ENCODE measurements at places on chromosomes 6 and 20. TPM values are rescaled to one million over a fixed set of nuclear protein-coding genes. Genes with fewer than 3 reads are reported as not detected.

- H3K4me3 ChIP-seq: no peak overlapping the region
- no peak overlapping the region for H3K27ac ChIP-seq
- H3K27me3 ChIP-seq: peaks cover 8% of the 10 kb centered on the region
- H3K36me3 ChIP-seq: no peaks in the 10 kb centered on the region
Measured at GRCh38 chr6:72182337-72183246, 296.2 kb downstream of the RIMS1 start.

DNA sequence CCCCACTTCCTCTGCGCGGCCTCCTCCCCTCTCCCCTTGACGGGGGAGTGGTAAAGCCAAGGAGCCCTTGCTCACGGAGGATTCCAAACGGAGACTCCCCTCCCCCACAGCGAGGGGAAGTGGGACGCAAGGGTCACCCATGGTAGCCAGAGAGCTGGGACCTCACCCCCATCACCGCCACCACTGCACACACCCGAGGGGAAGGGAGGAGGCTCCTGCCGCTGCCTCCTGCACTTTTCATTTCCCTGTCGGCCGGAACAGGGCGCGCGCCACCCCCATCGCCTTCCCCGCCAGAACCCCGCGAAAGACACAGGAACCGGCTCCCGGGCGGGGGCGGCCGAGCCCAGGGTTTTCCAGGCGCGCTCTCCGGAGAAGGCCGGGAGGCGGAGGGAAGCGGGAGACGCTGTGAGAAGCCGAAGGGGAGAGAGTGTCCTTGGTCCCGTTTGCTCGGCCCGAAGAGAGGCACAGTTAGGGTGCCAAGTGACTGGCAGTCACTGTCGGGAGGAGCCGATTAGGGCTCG lies 789 bp downstream of the CCND3 start:
- no peak for DNase-seq
- H3K4me1 ChIP-seq: peaks cover 35% of the 10 kb centered on the region
- peak overlapping the region; percentile 98 for H3K4me3 ChIP-seq
- peaks cover 3% of the 10 kb centered on the region for H3K36me3 ChIP-seq
- H3K27me3 ChIP-seq: no peaks in the 10 kb centered on the region

The ANKRD6 gene
- total RNA-seq: 0.93 TPM

GRCh38 chr6:5199283-5199682 lies 61.5 kb downstream of the LYRM4 start:
- no peaks in the 10 kb centered on the region for H3K4me1 ChIP-seq

The TREM1 gene
- 0.77 TPM for total RNA-seq

DNA sequence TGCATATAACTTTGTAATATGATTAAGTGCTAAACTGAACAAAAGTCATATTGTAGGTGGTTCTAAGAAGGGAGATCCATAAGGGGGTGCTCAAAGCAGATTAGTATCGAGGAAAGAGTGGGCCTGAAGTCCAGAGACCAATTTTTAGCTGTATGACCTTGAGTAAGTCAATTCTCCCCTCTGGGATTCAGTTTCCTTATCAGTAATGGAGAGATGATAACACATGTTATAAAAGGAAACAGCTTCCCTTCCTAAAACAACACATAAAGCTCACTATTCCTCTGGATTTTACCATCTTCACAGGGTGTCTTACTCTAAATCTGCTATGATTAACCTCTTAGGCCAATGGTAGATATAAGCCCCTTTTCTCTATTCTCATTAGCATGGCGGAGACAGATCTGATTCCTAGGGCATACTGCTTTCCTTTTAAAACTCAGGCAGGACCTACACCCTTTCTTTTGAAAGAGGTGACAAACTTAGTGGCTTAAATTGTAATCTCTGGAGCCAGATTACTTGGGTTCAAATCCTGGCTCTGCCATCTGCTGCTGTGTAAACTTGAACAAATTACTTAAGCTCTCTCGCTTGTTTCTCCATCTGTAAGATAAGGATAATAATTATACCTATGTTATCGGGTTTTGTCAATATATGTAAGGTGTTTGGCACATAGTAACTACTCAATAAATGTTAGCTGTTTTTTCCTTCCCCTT lies 39.5 kb downstream of the ACSS2 start:
- H3K27me3 ChIP-seq: no peaks in the 10 kb centered on the region
- no peaks in the 10 kb centered on the region for H3K36me3 ChIP-seq
- no peak overlapping the region for H3K27ac ChIP-seq
- no peak overlapping the region for H3K4me3 ChIP-seq
- H3K4me1 ChIP-seq: no peaks in the 10 kb centered on the region

The LHFPL5 gene
- not detected for total RNA-seq

DNA sequence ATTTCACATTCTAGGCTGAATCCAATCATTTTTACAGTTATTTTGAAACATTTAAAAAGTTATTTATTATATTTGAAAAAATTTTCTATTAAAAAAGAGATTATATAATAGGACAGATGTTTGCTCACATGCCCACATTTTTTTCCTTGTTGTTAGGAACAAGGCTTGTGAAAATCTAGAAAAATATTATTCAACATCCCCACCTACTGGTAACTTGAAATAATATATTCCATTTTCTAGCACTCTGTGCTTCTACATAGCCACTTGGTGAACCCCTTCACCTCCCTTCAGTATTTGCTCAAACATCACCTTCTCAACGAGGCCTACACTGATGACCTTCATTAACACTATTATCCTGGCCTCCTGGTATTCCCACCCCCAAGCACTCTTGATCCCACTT lies 18.3 kb upstream of the GPRC6A start:
- no peak for DNase-seq
- no peaks in the 10 kb centered on the region for H3K36me3 ChIP-seq
- no peak overlapping the region for H3K27ac ChIP-seq
- no peaks in the 10 kb centered on the region for H3K27me3 ChIP-seq
- no peak overlapping the region for H3K4me3 ChIP-seq

- peak overlapping the region; percentile 81 for H3K27ac ChIP-seq
- H3K4me3 ChIP-seq: peak overlapping the region; percentile 74
- DNase-seq: peak; percentile 55
- H3K4me1 ChIP-seq: peaks cover 9% of the 10 kb centered on the region
Measured at GRCh38 chr6:18155864-18156421, 721 bp downstream of the KDM1B start.

DNA sequence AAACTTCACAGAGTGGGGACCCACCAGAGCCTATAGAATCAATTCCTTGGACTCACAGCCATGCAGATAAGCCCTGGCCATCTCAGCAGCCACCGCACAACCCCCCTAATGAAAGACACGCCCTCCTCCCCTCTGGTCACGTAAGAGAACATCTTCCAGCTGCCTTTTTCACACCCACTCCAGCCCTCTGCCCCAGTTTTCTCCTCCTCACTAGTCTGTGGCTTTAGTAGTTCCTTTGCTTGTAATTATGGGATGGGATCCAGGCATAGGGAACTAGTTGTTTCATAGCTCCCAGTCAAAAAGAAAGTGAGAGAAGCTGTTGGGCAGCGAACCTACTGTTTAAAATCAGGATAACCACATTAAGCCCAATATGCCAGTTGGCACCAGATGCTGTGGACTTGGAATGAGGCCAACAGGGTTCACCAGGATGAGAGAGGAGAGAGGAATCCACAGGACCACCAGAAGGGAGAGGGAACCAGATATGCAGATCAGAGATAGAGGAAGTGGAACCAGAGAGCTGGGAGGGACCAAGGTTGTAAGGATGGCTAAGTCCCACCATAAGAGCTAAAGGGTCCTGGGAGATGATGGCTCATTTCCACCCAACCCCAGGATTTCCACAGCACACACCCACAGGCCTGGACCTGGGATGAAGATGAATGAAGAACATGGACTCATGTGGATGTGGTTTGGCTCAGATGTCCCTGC lies 9.0 kb upstream of the BTN3A1 start:
- no peak overlapping the region for H3K27ac ChIP-seq
- H3K36me3 ChIP-seq: peaks cover under 1% of the 10 kb centered on the region
- H3K4me1 ChIP-seq: peaks cover 10% of the 10 kb centered on the region
- no peak for DNase-seq

DNA sequence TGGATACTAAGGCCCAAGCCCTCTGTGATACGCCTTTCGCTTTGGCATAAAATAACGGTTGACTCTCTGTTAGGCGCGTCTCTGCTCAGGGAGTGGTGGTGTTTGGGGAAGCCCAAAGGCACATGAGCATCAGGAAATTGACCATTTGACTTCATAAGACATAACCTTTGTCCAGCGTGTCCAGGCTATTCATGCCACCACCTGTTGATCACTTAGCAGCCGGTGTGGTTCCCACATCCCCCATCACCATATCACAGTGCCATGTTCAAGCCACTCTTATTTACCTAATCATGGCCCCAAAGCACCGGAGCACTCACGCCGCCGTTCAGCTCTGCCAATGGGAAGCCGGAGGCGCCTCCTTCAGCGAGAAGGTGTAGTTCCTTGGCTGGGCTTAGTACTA lies 27.9 kb downstream of the SLCO4A1 start:
- DNase-seq: no peak
- H3K4me1 ChIP-seq: no peaks in the 10 kb centered on the region
- no peak overlapping the region for H3K4me3 ChIP-seq
- H3K27me3 ChIP-seq: no peaks in the 10 kb centered on the region

GRCh38 chr20:57598491-57598890 lies 21.7 kb downstream of the ZBP1 start:
- no peak overlapping the region for H3K4me3 ChIP-seq
- DNase-seq: no peak

DNA sequence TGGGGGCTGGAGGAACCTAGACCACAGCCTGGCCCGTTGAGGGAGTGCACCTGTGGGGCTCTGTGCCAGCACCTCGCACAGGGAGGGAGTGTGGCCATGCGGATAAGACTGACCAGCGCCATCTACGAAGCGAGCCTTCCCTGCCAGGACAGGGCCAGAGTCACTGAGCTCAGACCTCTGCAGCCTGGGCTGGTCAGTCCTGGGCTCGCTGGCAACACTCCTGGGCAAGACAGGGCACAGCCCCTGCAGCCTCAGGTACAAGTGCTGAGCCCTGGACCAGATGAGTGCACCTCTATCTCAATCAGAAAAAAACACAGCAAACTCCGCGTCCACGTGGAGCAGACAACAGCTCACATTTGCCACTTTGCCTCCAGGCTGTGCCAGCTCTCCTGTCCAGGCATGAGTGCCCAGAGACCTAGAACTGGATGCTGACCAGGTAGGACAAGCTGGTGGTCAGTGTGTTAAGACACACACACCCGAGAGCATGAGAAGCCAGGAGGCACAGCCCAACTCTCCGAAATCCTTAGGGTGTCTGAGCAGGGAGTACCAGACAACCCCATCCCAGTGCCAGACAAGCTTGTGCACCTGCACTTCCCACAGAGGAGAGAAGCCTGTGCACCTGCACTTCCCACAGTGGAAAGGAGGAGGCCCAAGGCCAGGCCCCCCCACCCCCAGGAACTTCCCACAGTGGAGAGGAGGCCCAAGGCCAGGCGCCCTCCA lies 4.9 kb downstream of the ARFRP1 start:
- peaks cover 25% of the 10 kb centered on the region for H3K4me1 ChIP-seq
- H3K36me3 ChIP-seq: peaks cover 5% of the 10 kb centered on the region
- H3K27ac ChIP-seq: no peak overlapping the region

- DNase-seq: no peak
- no peaks in the 10 kb centered on the region for H3K36me3 ChIP-seq
- no peaks in the 10 kb centered on the region for H3K4me1 ChIP-seq
- H3K27ac ChIP-seq: no peak overlapping the region
- no peak overlapping the region for H3K4me3 ChIP-seq
- H3K27me3 ChIP-seq: no peaks in the 10 kb centered on the region
Measured at GRCh38 chr6:157953580-157954091, 28.0 kb upstream of the SYNJ2 start.

The RSPO3 gene
- not detected for total RNA-seq

The ADGB gene
- total RNA-seq: not detected

- H3K27me3 ChIP-seq: no peaks in the 10 kb centered on the region
- H3K4me3 ChIP-seq: no peak overlapping the region
- H3K27ac ChIP-seq: no peak overlapping the region
- H3K4me1 ChIP-seq: no peaks in the 10 kb centered on the region
- DNase-seq: no peak
- no peaks in the 10 kb centered on the region for H3K36me3 ChIP-seq
Measured at GRCh38 chr20:7428946-7429345, 511.3 kb downstream of the HAO1 start.

GRCh38 chr20:58131151-58131550 lies 97.3 kb downstream of the ANKRD60 start:
- no peak overlapping the region for H3K4me3 ChIP-seq
- H3K36me3 ChIP-seq: no peaks in the 10 kb centered on the region
- no peaks in the 10 kb centered on the region for H3K4me1 ChIP-seq

GRCh38 chr6:138258197-138258596 lies 39.9 kb upstream of the PBOV1 start:
- no peaks in the 10 kb centered on the region for H3K4me1 ChIP-seq
- no peaks in the 10 kb centered on the region for H3K36me3 ChIP-seq
- no peak for DNase-seq
- H3K4me3 ChIP-seq: no peak overlapping the region
- H3K27ac ChIP-seq: no peak overlapping the region

- H3K27me3 ChIP-seq: no peaks in the 10 kb centered on the region
- H3K4me1 ChIP-seq: peaks cover 22% of the 10 kb centered on the region
- no peak overlapping the region for H3K4me3 ChIP-seq
Measured at GRCh38 chr6:32665661-32666060, 796 bp downstream of the HLA-DQB1 start.

- H3K27me3 ChIP-seq: no peaks in the 10 kb centered on the region
- no peak overlapping the region for H3K27ac ChIP-seq
- DNase-seq: no peak
- no peaks in the 10 kb centered on the region for H3K36me3 ChIP-seq
- no peaks in the 10 kb centered on the region for H3K4me1 ChIP-seq
Measured at GRCh38 chr6:3406362-3406821, 50.5 kb downstream of the SLC22A23 start.

The CFB gene
- total RNA-seq: 0.44 TPM

DNA sequence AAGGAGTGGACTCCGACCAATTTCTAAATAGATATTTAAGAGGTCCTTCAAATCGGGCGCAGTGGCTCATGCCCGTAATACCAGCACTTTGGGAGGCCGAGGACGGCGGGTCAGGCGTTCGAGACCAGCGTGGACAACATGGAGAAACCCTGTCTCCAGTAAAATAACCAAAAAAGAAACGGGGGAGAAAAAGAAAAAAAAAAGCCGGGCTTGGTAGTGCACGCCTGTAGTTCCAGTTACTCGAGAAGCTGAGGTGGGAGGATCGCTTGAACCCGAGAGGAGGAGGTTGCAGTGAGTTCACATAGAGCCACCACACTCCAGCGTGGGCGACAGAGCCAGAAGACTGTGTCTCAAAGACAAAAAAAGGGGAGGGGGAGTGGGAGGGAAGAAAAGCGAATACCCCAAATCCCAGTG lies 53.3 kb upstream of the HFE start:
- peak overlapping the region; percentile 83 for H3K27ac ChIP-seq
- no peaks in the 10 kb centered on the region for H3K36me3 ChIP-seq
- peak overlapping the region; percentile 70 for H3K4me3 ChIP-seq
- DNase-seq: no peak

GRCh38 chr6:40390144-40390800 lies 196.9 kb downstream of the LRFN2 start:
- no peaks in the 10 kb centered on the region for H3K27me3 ChIP-seq
- H3K36me3 ChIP-seq: no peaks in the 10 kb centered on the region
- H3K4me3 ChIP-seq: no peak overlapping the region
- no peak for DNase-seq

GRCh38 chr20:45292343-45292742 lies 14.3 kb upstream of the RBPJL start:
- no peak for DNase-seq
- H3K27me3 ChIP-seq: peaks cover 6% of the 10 kb centered on the region
- H3K4me1 ChIP-seq: no peaks in the 10 kb centered on the region
- H3K27ac ChIP-seq: no peak overlapping the region
- no peaks in the 10 kb centered on the region for H3K36me3 ChIP-seq
- no peak overlapping the region for H3K4me3 ChIP-seq

- DNase-seq: no peak
- no peak overlapping the region for H3K27ac ChIP-seq
- H3K4me3 ChIP-seq: no peak overlapping the region
- no peaks in the 10 kb centered on the region for H3K4me1 ChIP-seq
- no peaks in the 10 kb centered on the region for H3K27me3 ChIP-seq
Measured at GRCh38 chr6:143115728-143116127, 55.0 kb downstream of the AIG1 start.
